ENCODE measurements at places on chromosomes 2 and 18. TPM values are rescaled to one million over a fixed set of nuclear protein-coding genes. Genes with fewer than 3 reads are reported as not detected.

DNA sequence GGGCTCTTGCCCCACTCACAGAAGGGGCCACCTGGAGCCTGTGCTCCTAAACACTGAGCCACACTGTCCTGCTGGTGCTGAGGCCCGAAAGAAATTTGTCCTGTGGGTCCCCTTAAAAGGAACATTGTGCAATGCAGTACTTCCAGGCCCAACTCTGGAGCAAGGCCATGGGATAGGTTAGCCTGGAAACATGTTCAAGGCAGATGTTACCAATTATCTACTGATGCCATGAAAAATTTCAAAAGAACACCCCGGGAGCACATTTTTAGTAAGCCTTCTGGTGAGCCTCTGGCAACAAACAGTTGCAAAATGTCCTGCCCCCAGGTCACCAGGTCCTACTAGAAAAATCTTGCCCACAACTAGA lies 12.3 kb upstream of the PTMA start:
- no peak for DNase-seq

DNA sequence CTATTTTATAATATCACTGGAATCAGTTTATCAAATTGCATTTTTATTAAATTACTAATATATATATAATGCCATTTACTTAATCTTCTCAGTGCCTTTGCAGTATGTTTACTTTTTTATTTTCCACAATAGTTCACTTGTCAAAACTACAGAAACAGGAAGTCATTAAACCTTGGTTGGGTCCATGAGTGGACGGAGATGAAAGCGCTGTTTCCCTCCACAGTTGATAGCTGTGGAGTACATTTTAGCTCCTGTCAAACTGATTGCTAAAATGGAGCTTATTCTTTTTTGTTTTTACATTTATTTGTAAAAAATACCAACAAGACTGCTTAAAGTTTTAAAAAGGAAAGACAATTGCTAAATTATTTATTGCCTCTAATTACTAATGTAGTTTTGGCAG lies 19.2 kb downstream of the MFF start:
- no peak for DNase-seq

DNA sequence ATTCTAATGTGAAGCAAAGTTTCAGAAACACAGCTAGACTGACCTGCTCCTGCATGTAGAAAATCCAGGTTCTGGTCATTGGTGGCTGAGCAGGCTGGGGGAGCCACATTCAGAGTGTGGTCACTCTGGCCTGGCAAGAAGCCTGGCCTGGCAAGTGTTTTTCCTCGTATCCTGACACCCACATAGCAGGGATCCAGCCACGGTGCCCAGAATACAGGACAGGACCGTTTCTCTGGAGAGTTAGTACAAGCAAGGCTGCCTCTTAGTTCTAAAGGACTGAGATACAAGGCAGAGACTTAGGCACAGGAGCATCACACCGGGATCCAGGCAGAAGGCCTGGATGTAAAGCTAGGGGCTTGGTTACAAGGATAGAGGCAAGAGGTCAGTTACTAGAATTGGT lies 4.8 kb upstream of the LAMA1 start:
- DNase-seq, result peak; percentile 17

Gene FOXI3
- not detected for total RNA-seq

- no peak for DNase-seq
These were observed 215.5 kb upstream of the HAAO start for GRCh38 chr2:43007901-43008300.

GRCh38 chr2:221370857-221371211 lies 201.3 kb downstream of the EPHA4 start:
- no peak for DNase-seq

DNA sequence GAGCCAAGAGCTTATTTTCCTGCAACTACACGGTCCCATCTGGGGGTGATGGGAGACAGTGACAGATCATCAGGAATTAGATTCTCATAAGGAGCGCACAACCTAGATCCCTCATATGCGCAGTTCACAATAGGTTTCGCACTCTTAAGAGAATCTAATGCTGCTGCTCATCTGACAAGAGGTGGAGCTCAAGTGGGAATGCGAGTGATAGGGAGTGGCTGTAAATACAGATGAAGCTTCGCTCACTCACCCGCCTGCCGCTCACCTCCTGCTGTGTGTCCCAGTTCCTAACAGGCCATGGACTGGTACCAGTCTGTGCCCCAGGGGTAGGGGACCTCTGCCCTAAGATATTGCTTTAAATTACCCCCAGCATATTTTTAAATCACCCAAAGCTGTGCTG lies 10.8 kb downstream of the LRRFIP1 start:
- DNase-seq, result no peak

- no peak for DNase-seq
These were observed 109.4 kb upstream of the SERTAD2 start for GRCh38 chr2:64763126-64763525.

DNA sequence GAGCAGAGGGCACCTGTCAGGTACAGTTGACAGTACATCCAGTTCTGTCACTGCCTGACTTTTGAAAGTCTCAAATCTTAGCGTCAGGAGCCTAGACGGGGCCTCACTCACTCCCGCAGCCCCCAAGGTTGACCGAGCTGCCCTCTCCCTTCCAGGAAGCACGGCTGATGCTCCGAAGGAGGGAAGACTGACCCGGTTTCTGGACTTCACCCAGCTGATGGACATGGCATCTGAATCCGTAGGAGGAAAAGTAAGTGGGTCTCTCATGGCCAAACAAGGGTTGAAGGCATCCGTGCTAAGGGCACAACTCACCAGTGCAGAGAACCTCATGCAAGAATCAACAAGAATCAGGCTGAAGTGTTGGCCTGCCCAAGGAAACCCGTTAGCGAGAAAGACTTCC lies 12.9 kb downstream of the ALLC start:
- DNase-seq, result no peak

- DNase-seq, result no peak
These were observed 38.0 kb downstream of the TMX3 start for GRCh38 chr18:68676913-68677312.

Gene PAX8
- 27.8 TPM for total RNA-seq

DNA sequence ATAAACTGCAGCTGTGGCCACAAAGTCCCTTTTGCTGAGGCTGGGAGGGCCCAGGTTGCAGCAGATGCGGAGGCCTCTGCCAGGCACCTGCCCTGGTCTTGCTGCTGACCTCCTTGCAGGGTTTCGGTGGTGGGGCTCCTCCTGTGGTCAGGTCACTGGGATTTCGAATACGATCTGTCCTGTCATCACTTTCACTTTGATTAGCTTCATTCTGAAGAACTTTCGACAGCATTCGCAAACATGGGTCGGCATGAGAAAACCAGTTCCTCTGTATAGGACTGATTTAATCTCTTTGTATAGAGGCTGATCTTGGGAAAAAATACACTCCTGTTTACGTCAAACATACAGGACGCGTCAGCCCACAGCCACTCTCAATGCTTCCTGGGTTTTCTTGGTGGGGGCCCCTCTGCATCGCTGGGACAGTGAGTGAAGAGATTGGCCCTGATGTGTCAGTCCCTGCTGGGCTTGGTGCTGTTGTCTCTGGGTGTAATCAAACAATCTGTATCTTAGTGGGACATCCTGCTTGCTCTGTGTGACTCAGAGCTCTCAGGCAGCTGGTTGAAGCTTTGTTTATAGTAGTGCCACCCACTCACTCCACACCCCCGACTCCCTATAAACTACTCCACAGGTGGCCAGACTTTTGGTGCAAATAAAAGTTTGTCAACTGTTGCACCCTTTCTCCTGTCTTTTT lies 209.4 kb upstream of the CXCR4 start:
- DNase-seq, result no peak

- no peak for DNase-seq
These were observed 17.2 kb upstream of the CABYR start for GRCh38 chr18:24121625-24122024.

Gene LHCGR
- total RNA-seq, result not detected

DNA sequence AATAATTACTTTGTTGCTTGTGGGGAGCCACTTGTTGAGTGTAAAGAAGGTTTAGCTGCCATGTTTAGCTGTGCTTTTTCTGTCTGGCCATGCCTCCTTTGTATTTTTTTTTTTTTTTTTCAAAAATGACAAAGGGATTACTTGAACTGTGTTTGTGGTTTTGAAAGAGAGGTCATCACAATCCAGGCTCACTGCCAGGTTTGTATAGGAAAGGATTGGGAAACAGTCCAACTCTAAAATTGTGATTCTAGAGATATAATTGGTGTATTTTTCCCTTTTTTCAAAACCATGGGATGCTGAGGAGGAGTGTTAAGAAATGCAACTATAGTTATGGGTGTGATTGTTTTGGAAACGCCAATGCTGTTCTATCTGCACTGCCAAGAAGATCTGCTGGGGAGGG lies 4.3 kb downstream of the ITPRIPL1 start:
- peak; percentile 61 for DNase-seq

- no peak for DNase-seq
These were observed 24.1 kb downstream of the MTX2 start for GRCh38 chr2:176293334-176293733.

- DNase-seq, result no peak
These were observed 46.6 kb upstream of the XIRP2 start for GRCh38 chr2:166841679-166842078.

DNA sequence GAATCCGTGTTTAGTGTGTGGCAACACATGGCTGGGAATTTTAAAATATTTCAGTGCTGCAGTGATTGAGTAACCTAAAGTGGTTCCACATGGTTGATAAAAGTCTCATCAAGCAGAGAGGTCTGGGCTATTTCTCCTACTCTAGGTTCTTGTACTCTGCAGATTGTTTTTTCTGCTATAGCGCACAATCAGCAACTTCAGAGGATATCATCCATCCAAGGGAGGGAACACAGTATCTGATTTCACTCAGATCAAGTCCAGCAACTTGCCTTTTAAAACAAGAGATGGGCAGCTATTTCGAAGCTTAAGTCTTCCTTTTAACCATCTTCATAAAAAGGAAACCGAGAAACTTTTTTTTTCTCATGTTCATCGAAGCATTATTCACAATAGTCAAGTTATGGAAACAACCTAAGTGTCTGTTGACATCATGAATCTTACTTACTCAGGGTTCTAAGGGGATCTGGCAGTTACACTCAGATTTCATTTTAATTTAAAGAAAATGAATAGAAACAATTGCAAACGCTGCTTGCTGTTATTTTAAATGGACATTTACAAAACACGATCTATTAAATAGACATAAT lies 172.7 kb upstream of the TRIB2 start:
- DNase-seq, result no peak

DNA sequence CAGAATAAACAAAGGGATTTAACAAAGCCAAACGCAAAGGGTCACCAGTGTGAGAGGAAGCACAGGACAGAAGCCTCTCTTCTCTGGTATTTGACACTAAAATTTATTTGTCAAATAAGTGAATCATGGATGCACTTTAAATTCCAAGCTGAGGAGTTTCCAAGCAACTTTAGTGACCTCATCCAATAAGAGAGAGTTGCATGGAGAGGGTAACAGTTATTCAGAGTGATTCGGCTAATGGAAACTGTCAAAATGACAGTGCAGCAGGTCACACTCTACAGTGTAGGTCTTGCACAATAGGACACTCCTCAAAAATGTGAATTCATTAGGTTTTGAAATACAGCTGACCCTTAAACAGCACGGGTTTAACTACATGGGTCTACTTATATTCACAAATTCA lies 103.9 kb upstream of the ACVR1C start:
- DNase-seq, result no peak

GRCh38 chr2:151475071-151475470 lies 65.4 kb downstream of the RIF1 start:
- DNase-seq, result no peak

DNA sequence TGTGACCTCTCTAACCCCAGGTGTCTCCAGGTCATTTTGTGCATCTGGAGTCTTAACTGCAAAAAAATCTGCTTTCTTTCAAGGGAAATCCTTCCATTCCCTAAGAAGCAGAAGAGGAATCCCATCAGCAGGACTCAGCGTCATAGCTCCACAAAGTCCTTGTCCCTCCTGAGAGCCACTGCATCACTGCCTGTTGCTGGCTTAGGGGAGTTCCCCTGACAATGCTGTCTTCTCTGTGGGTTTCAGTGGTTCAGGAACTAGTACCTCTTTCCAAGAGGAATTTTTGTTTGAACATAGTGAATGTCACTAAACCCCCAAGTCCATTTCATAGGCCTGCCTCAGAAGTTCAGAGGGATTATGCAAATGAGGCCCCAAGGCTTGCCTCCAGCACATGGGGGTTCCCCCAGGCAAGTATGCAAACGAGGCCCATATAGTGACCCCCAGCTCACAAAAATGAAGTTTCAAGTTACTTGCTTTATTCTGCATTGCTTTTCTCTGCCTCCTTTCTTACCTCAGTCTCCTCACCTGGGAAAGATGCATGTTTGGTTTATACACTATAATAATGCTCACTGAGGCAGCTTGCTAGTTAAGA lies 513.9 kb upstream of the MEX3C start:
- DNase-seq, result no peak

DNA sequence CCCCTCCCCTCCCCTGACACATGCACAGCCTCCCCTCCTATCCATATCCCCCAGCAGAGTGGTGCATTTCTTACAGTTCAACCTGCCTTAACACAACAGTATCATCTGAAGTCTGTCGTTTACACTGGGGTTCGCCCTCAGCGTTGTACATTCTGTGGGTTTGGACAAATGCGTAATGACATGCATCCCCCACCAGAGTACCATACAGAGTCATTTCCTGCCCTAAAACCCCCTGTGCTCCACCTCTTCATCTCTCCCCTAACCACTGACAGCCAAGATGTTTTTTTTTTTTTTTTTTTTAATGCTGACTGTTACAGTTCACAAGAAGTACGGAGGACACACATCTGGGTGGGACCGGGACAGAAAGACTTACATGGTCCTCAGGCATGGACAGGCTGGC lies 22.6 kb downstream of the POMC start:
- no peak for DNase-seq

DNA sequence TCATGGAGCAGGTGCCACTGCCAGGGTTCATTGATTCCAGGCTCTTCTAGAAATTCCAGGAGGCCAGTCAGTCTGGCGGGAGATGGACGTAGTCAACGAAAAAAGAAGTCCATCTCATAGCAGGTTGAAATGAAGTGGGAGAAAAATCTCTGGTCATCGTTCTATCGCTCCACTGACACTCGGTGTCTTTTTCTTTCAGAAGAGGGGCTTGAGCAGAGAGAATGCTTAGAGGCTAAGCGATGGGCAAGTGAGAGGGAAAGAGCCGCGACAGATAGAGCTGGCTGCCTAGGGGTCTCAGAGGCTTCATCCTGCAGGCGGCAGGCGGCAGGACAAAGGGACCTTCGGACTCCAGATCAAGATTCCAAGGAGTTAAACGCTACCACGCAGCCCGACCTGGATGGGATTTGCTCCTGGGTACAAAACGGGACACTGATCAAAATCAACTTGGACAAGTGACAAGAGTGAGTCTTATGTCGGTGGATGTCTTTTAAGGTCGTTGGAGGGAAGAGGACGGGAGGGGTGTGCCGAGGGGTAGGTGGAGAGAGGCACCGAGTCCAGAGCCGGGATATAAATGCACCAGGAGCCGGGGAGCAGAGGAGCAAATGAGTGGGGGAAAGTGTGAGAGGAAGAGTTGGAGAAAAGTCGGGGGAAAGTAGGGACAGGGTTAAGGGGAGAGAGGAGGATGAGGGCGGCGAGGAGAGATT lies 677 bp upstream of the TMEM178A start:
- DNase-seq, result no peak

DNA sequence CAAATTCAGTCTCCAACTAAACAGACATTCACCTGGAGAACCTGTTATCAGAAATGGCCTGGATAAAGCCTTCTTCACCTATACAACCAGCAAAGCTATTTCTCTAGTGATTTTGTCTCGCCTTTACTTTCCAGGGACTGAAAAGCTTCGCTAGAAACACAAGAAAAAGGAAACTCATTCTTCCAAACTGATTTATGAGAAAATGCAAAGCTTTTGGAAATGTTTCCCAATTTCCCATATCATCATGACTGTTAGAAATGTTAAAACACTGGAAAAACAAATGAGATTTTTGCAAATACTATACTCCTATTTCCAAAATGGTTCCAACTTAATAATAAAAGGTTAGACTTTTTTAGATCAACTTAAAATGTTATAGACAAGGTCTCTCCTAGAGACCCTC lies 218.7 kb downstream of the PAX3 start:
- no peak for DNase-seq

Measured in myocyte (in vitro differentiated cells).